ENCODE measurements at places on chromosomes 1 and 21.

GRCh38 chr1:65939191-65939590, 146.5 kb downstream of the PDE4B start:
- DNase-seq = no peak

DNA sequence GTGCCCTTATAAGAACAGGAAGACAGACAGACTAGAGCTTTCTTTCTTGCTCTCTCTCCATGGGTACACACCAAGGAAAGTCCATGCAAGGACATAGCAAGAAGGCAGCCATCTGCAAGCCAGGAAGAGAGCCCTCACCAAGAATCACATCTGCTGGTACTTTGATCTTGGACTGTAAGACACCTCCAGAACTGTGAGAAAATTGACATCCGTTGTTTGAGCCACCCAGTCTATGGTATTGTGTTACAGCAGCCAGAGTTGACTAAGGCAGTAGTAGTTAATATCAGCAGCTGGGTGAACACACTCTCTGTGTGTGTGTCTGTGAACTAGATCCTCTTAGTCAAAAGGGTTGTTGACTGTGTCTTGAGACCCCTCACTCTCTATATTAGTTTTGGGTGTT, 53.8 kb upstream of the PPP2R5A start:
- DNase-seq = no peak

- DNase-seq = no peak
Observed at GRCh38 chr1:32045772-32046171, 27.0 kb upstream of the TMEM39B start.

- DNase-seq = no peak
Observed at GRCh38 chr1:22171951-22172715, 29.2 kb upstream of the WNT4 start.

GRCh38 chr1:25140073-25140797, 92.1 kb downstream of the SYF2 start:
- DNase-seq = no peak

- no peak for DNase-seq
Observed at GRCh38 chr1:82486969-82487368, 686.2 kb downstream of the ADGRL2 start.

DNA sequence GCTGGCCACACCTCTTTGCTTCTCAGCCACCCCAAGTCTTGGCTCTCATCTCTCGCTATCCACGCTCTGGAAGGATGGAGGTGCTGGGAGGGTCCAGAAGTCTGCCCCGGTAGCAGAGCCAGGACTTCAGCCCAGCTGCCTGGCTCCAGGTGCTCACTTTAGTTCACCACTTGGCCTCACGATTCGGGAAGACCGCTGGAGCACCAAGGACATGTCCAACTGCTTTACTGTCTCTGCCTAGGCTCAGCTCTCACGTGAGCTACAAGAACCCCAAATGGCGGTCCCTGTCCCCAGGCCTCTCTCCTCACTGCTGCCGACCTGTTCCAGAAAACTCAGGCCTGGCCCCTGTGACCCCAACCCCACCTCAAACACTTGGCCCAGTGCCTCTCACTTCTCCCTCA, 3.4 kb downstream of the TRIM11 start:
- no peak for DNase-seq

GRCh38 chr1:17829579-17829978, 74.4 kb downstream of the ACTL8 start:
- no peak for DNase-seq

Data from fibroblast of skin of abdomen (primary cell).